ENCODE measurements at places on chromosomes 1 and 21.

DNA sequence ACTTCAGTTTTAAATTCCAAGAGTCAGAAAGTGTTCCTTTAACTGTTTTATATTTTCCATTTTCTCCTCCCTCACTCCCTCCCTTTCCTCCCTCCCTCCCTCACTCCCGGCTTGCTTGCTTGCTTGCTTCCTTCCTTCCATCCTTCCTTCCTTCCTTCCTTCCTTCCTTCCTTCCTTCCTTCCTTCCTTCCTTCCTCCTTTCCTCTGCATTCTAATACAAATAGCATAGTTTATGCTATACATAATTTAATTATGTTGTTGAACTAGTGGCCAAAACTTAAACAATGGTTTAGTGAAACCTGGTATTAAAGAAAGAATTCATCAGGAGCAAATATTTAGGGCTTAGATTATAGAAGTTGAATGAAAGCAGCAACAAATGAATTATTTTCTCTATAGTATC is 188.5 kb upstream of the OLFM3 start:
- no peak for DNase-seq

DNA sequence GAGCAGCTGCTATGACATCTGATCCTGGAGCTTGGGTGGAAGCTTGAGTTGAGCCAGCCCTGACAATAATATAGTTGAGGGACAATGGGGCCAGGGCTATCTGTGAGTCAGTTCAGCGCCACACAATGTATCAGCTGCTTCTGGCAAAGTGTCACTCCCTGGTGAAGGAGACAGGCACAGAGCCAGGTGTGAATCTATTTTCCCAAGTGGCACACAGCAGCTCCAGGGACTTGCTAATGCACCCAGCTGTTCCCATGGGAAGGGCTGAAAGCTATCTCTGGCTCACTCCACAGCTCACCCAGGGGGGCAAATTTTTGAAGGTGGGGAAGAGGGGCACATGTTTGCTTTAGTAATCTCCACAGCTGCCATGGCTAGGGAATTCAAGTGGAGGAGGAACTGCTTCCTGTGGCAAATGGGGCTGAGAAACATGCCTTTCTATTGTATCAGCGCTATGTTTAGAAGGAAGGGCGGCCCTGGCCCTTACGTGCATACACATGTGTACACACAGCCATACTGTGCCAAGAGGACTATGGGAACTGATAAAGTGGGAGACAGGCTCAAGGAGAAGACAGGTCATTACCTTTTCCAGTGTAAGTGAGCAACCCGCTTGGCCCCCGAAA is 2.2 kb downstream of the CYB5R1 start:
- no peak for DNase-seq

DNA sequence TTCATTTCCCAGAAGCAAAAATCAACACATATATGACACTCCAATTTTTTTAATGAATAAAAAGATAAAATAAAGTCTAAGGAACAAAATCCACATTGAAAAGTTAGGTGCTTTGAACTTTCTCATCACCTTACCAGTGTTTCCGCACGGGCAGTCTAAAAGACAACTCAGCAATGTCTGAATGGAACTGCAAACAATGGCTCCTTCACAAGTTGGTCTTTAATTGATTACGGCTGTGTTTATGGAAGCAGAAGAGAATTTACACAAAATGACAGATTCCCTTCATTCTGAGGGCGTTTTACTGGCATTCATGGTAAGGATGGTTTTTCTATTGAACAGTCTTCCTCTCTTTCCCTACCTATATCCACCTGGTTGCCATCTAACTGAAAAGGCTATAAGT is 65.0 kb upstream of the RNPC3 start:
- DNase-seq, result no peak

DNA sequence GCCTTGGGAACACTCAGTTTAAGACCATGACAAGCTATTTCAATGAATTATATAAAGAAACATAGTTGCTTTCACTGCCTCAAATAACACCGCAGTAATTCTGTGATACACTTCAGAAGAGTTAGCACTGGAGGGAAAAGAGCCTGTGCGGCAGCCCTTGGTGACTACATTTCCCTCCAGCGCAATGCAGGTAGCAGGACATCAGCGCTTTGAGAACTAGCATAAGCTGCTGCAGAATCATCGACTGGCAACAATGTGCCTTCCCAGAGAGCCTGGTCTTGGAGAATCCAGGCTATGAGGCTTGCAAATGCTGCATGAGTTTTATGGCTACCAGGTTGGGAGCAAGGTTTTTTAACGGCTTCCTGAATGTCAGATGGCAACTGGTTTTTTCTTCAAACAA is 7.5 kb downstream of the NRIP1 start:
- no peak for DNase-seq

DNA sequence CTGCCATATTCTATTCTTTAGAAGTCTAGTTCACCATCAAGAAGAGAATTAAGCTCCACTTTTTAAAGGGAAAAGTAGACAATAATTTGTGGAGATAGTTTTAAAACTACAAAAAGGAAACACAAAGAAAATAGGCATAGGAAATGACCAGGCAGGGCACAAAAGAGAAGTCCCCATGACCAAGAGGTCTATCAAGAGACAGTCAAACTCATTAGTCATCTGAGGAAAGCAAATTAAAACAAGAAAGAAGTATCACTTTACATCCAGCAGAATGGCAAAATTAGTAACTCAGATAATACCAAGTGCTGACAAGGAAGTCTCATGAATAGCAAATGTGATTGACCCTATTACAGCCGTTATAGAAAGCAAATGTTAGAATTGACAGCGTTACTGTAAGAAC is 243.7 kb upstream of the SNX7 start:
- no peak for DNase-seq

All from HFF-Myc (cell line).